ENCODE measurements at places on chromosomes 11 and 22.

GRCh38 chr22:27223317-27224177, 566.2 kb downstream of the MIAT start:
- no peak for DNase-seq

DNA sequence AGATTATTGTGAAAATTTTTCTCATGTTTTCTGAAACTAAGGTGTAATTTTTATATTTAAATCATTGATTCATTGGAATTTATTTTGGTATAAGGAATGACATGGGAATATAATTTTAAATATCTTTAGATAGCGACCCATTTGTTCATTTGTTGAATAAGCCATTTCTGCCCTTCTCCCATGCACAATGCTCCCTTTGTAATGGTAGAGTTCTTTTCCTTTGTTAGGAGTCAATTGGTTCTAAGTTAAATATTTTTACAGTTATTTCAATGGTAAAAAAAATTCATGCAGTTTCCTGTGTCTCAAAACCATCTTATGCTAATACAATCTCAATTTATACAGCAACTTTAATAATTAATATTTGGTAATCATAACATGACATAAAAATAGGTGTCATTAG, 218.8 kb upstream of the C11orf87 start:
- DNase-seq = no peak

DNA sequence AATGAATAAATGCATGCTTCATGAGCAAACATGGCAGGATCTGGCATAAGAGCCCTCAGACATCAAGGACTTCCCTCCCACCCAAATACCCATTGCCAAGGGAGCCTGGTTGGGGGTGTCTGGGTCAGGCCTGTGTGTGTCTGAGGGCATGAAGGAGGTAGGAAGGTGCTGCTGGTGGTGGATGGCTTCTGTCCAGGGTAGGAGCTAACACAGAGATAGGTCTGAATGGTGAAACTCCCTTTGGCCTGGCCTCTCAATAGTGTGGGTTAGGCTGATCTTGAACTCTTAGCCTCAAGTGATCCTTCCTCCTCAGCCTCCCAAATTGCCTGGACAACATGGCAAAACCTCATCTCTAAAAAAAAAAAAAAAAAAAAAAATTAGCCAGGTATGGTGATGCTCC, 2.8 kb downstream of the AMPD3 start:
- no peak for DNase-seq

DNA sequence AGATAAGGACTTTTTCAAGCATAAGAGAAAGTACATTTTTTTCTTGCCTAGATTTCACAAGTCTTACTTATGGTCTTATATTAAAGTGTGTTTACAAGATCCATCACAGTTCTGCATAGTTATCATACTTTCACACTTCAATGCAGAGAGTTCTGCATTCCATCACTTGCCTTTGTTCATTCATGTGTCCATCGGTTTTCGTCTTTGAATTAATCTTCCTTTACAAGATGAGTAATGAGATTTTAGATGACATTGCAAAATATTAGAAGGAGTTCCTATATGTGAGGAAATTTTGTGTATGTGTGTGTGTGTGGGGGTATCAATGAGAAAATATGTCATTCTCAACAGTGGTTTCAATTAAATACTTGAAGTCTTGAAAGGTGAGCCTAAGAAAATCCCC, 98.1 kb upstream of the GUCY1A2 start:
- no peak for DNase-seq

GRCh38 chr11:1406571-1407485, 17.1 kb downstream of the BRSK2 start:
- no peak for DNase-seq

GRCh38 chr11:16088774-16089173, 267.6 kb downstream of the SOX6 start:
- no peak for DNase-seq

GRCh38 chr11:78299000-78299710, 110.4 kb downstream of the USP35 start:
- no peak for DNase-seq

DNA sequence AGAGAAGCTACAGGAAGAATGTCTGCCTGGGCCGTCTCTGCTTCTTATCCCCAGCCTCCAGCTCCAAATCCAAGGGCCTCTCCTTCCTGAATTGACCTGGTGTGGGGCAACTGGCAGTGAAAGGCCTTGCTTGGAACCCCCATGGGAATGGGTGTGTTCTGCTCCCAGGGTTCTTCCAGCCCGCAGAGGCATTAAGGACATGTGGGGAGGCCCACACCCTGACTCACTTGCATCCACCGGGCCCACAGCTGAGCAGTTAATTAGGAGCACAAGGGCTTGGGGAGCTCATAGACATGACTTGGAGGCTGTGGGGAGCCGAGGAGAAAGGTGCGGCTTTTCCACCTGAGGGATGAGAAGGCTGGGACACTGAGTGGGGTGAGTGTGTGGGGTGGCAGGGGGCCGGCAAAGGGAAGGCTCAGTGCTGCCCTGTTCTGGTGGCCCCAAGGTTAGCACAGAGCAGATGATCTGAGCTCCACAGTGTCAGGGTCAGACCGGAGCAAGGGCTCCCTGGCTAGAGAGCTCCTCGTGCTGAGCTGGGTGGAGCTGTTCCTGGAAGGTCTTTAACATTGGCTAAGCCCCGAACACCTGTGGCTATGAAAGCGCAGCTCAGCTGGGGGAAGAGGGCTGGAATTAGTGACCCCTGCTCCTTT, 64.5 kb upstream of the NECTIN1 start:
- no peak for DNase-seq

GRCh38 chr11:45572354-45573123, 92.9 kb downstream of the CHST1 start:
- DNase-seq = no peak

DNA sequence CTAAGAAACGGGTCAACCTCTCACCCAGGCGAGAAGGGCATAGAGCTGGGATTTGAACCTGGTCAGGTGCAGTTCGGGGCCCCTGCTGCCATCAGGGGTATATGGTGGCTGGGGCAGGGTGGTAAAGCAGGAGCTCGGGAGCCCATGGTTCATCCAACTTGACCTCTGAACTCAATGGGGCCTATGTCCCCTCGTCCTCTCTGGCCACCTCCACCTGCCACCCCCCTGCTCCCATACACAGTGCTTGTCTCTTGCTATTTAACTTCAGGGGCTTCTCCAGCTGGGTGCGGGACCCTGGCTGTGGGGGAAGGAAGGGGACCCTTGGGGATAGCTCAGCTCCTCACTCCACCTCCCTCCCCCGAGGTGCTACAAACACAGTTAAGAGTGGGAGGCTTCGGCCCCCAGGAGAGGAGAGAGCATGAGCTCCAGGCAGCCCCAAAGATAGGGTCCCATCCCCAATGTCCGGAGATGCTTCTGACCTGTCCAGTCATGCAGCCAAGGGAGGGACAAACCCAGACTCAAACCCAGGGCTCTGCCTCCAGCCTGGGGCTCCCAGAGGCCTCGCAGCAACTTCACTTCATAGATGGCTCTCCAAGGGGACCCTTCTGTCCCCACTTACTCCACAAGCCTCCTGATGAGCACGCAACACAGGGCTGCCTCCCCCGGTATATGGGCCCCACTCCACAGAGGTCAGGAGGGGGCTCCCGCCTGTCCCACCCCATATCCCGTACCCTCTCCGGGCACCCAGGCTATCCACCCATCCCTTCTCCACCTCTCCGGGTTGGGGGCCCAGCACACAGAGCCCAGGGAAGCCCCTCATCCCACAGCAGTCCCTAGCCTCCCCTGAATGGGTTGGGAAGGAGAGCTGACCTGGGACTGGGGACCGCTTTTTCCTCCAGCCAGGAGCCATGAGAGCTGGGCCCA, 712 bp downstream of the IL2RB start:
- no peak for DNase-seq

GRCh38 chr11:18594999-18595749, 4.4 kb upstream of the MISFA start:
- no peak for DNase-seq

DNA sequence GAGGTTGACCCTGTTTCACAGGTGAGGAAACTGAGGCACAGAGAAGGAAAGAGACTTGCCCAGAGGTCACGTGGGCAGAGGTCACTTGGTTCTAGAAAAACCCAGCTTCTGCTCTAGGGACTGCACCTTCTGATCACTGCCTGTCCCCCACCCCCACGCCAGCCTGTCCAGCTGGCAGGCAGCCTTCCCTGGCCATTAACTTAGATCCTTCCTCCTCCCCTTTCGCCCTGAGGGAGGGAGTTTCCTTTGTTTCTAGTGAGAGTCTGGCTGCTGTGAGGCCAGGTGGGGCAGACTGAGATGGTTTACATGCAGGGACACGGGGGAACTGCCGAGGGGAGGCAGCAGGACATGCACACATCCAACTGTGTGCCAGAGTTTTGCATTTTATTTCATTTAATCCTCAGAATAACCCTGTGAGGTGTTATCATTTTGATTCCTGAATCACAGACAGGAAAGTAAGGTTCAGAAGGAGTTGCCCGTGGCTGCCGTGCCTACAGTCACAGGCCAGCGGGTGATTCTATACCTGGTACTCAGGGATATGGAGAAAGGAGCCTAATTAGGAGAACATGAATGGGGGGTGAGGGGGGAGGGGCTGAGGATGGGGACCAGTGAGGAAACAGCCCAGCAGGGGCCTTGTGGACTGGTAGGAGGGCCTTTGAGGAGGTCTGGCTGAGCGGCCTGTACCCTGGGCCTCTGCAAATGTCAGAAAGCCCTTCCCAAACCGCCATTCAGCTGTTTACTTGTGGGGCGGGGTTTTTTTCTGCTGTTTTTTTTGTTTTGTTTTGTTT, 3.4 kb downstream of the FAM83F start:
- DNase-seq = no peak

GRCh38 chr11:41461057-41461681, 1.7 kb upstream of the LRRC4C start:
- no peak for DNase-seq

GRCh38 chr11:36306888-36307287, 10.8 kb downstream of the PRR5L start:
- no peak for DNase-seq

DNA sequence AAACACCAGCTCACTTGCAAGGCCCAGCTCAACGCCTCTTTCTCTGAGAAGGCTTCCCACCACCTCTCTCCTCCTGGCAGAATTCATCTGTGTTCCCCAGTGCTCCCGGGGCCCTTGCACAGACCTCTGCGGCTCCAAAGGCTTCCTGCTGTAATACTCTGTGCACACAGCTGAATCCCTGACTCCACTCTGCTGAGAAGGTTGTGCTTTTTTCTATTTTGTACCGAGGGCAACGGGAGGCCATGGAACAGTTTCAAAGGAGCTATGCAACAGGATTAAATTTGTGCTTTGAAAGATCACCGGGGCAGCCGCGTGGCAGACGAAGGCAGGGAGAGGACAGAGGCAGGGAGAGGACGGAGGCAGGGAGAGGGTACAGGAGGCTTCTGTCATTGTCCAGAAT, 49.2 kb upstream of the SYT7 start:
- DNase-seq = no peak

DNA sequence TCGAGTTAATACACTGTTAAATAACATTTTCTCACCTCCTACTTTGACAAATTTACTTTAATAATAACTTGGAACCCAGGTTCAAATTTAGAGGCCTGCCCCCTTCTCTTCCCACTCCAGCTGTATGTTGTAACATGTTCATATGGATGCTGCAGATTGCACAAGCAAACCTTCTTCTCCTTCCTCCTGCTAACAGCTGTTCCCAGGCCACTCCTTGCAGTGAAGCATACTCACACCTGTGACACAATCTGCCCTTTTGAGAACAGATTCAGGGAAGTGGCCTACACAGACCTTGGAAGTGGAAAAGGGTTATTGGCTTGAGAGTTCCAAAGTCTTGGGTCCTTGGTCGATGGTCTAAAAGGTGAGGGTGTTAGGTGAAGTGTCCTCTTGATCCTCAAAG, 131.9 kb downstream of the TEAD1 start:
- DNase-seq = no peak

DNA sequence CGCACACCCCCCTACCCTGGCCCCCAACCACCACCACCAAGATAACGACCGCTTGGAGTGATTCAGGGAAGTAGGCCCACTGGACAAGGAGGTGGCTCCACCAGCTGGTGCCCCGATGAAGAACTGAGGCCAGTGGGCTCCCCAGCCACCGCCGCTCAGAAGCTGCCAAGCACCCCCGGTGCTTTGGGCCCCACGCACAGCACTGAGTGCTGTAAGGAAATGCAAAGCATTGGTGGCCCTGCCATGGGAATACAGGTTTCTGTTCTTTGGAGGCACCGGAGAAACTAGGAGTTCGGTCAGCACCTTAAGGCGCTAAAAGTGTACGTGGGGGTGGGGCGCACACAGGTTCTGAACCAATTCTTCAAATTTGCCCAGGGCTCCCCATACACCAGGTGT, 664 bp upstream of the PRSS23 start:
- DNase-seq = no peak

DNA sequence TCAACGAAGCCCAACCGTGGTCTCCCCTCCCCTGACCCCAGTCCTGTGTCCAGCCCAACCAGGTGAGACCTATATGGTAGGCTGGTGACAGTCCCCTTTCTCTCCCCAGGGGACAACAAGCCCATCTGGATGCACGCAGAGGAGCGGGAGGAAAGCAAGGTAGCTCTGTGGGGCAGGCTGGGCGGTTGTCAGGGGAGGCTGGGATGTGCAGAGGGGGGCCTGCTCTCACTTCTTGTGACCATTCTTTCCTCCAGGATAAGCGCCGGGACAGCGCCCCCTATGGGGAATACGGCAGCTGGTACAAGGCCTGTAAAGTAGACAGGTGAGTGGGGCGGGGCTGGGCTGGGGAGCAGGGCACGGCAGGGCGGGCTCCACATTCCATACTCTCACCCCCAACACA, 3.5 kb upstream of the RAB1B start:
- DNase-seq = no peak

- DNase-seq = no peak
These were observed 43.7 kb upstream of the APOA1 start for GRCh38 chr11:116881143-116881542.

GRCh38 chr11:1682225-1682905, 14.6 kb upstream of the KRTAP5-6 start:
- no peak for DNase-seq

GRCh38 chr22:50306753-50307749, at the start of gene PLXNB2:
PLXNB2 (minus strand) TSS chr22:50307646; CDS start chr22:50290584, 17,062 bp downstream.
- no peak for DNase-seq

DNA sequence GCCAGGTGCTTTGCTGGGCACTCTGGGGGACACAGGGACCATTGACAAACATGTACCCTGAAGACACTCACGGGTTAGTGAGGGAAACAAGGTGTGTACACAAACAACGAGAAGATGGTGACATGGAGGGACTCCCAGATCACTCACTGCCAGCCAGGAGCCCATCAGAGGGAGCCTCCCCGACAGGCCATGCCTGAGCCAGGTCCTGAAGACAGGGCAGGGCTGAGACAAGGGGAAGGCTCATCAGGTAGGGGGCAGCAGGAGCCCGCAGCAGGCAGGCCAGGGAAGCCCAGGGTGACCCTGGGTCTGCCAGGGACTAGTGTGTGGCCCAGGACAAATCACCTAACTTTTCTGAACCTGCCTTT, 127.9 kb downstream of the BUD13 start:
- DNase-seq = no peak

GRCh38 chr22:44287121-44287693, 25.5 kb downstream of the SHISAL1 start:
- no peak for DNase-seq

All from stimulated activated CD8-positive, alpha-beta memory T cell treated with anti-CD3 and anti-CD28 coated beads, Interleukin-2, amount 100 ng/mL, for 1 hour (primary cell).